ENCODE measurements at places on chromosomes 13 and 19.

GRCh38 chr13:110468986-110469495, 92.5 kb downstream of the RAB20 start:
- no peak for DNase-seq

DNA sequence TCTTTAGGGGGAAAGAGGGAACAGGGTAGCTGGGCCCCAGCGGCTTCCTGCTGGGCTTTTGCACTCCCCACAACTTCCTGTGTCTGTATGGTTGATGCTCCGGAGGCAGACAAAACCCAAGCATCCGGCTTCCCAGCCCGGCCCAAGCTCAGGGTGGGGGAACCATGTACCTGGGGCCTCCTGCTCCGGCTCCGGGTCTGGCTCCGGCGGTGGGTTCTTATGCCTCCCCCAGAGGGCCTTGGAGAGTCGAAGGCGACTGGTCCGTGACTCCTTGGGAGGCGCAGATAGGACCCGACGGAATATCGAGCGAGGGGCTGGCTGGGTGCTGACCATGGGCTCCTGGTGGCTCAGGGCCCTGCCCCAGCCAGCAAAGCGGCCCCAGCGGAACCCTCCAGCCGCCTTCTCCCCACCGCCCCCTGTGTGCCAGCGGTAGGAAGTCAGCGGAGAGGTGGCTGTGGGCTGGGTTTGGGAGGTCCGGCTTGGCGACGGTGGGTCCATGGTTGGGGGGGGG, 428 bp downstream of the RASAL3 start:
- DNase-seq, result peak; percentile 81

- peak; percentile 92 for DNase-seq
These were observed 959 bp downstream of the PDS5B start for GRCh38 chr13:32587011-32587810.

GRCh38 chr13:32267836-32268439, 47.2 kb downstream of the ZAR1L start:
- DNase-seq, result no peak

GRCh38 chr13:20812890-20813289, 39.1 kb upstream of the EEF1AKMT1 start:
- no peak for DNase-seq

DNA sequence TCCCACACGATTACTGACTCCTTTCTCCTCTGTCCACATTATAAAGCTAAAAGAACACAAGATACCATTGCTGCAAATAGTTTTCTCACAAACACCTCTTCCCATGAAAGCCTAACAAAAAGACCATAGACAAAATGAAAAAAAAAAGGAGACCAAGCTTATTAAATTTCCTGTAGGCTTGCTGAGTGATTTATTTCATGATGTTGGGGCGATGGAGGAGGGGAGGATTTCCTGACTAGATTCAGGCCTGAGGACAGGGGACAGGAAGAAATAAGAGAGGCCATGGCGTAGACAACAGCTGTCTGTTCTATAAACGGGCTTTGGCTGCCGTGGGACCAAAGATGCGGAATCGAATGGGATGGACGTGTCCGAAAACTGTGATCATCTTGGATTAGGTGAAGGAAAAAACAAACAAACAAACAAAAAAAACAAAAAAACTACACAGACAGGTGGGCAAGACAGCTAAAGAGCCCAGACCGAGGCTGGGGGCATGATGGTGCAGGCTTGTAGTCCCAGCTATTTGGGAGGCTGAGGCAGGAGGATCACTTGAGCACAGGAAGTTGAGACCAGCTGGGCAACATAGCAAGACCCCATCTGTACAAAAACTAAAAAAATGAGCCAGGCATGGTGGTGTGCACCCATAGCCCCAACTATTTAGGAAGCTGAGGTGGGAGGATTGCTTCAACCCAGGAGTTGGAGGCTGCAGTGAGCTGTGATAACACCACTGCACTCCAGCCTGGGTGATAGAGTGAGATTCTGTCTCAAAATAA, 5.3 kb downstream of the TMPRSS9 start:
- DNase-seq, result peak; percentile 83

DNA sequence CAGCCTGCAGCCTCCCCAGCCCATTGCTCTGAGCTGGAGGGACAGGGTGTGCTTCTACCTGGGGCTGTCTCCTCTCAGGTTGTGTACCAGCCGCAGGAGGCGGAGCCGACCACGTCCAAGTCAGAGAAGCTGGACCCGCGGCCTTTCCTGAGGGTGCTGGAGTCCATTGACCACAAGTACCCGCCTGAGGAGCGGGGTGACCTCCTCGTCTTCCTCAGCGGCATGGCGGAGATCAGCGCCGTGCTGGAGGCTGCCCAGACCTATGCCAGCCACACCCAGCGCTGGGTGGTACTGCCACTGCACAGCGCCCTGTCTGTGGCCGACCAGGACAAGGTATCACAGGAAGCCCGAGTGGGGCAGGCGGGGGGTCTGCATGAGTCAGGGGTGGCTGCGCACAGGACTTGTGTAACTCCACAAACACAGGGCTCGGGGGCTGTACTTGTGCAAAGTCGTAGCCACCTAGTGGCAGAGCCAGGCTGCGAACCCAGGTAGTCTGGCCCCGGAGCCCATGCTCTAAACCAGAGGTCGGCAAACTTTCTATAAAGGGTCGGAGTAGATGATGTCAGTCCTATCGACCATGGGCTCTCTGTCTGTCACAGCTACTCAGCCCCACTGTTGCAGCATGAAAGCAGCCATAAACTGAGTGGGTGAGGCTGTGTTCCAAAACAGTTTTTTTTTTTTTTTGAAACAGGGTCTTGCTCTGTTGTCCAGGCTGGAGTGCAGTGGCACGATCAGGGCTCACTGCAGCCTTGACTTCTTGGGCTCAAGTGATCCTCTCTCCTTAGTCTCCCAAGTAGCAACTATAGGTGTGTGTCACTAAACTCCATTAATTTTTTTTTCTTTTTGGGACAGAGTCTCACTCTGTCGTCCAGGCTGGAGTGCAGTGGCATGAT, 8.9 kb downstream of the DHX34 start:
- DNase-seq, result no peak

DNA sequence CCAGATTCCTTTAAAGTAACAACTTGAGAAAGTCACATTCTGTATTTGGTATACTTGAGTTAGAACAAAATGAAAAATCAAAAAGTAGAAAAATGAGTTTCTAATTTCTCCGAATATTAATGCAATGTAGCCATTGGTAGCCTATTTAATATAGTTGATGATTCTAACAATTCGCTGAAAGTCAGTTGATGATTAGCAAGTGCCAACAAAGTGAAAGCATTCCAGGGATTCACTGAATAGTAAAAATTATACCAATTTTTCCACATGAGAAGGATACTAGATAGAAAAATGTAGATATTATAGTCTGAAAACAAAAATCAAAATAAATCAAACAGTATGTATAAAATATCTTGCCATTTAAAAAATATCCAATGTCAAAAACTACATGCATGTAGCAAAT, 117.2 kb downstream of the FREM2 start:
- DNase-seq, result no peak

- no peak for DNase-seq
These were observed 20.5 kb downstream of the ZNF227 start for GRCh38 chr19:44232867-44233266.

DNA sequence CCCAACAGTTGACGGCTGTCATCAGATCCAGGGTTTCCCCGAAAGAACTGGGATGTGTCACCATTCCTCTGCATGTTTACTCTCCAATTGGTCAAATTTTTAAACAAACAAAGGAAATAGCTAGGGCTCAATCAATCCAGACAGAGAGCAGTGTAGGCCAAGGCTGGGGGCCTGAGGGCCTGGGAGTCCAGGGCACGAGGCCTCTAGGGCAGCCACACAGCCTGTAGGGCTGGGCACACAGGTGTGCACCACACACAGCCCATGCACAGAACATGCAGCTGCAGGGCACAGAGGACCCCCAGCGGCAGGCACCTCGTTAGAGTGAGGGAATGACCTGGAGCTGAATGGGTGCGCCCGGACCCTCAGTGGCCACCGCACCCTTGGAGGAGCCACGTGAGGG, 9.5 kb downstream of the MIER2 start:
- DNase-seq, result no peak

DNA sequence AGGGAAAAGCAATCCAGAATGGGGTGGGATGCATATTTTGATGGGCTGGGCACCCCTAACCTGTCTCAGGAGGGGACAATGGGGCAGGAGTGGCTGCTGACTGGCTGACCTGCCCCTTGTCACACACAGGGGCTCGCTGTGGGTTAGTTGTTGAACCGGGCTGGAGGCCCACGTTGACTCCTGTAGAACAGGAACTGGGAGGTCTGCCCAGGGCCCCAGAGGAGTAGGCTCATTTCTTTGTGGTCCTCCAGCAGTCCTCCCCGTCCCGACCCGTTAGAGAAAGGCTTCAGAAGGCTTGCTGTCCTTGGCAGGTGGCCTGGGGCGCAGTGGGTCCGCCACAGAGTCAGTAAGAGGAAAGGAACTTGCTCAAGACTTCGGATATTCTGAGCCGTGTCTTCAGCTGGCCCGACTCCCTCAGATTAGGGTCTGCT, 70.1 kb downstream of the COL4A1 start:
- DNase-seq, result no peak

GRCh38 chr13:45464687-45465453, at the start of gene COG3:
Gene COG3, plus strand, starts transcription at chr13:45464939. Its CDS starts 98 bp downstream, at chr13:45465037.
- DNase-seq, result peak; percentile 93

DNA sequence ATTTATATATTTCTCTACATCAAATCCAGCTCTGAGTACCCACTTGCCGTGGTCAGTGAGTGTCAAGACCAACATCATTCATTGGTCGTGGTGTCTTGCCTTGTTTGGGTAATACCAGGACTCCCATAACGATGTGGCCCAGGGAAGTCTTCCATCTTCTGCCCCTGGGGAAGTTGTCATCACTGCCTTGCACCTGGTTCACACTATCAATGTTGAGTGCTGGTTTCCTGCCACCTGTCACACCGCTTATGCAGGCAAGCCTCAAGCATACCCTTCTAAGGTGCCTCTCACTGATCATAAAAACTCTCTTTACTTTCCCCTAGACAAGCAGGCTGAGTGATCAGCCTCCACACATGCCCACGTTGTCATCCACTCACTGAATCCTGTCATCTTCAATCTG, 382.4 kb downstream of the KCTD12 start:
- no peak for DNase-seq

DNA sequence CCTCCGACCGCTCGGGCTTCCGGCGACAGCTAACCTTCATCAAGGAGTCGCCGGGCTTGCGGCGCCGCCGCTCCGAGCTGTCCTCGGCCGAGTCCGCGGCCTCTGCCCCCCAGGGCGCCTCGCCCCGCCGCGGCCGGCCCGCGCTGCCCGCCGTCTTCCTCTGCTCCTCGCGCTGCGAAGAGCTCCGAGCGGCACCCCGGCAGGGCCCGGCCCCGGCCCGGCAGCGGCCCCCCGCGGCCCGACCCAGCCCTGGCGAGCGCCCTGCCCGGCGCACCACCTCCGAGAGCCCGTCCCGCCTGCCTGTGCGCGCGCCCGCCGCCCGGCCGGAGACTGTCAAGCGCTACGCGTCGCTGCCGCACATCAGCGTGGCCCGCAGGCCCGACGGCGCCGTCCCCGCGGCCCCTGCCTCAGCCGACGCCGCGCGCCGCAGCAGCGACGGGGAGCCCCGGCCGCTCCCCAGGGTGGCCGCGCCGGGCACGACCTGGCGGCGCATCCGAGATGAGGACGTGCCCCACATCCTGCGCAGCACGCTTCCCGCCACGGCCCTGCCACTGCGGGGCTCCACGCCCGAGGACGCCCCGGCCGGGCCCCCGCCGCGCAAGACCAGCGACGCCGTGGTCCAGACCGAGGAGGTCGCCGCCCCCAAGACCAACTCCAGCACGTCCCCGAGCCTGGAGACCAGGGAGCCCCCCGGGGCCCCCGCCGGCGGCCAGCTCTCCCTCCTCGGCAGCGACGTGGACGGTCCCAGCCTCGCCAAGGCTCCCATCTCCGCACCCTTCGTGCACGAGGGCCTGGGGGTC, 9.6 kb downstream of the C19orf25 start:
- no peak for DNase-seq

Measured in kidney (tissue), 22 donors.